ENCODE measurements at places on chromosomes 12 and 14.

DNA sequence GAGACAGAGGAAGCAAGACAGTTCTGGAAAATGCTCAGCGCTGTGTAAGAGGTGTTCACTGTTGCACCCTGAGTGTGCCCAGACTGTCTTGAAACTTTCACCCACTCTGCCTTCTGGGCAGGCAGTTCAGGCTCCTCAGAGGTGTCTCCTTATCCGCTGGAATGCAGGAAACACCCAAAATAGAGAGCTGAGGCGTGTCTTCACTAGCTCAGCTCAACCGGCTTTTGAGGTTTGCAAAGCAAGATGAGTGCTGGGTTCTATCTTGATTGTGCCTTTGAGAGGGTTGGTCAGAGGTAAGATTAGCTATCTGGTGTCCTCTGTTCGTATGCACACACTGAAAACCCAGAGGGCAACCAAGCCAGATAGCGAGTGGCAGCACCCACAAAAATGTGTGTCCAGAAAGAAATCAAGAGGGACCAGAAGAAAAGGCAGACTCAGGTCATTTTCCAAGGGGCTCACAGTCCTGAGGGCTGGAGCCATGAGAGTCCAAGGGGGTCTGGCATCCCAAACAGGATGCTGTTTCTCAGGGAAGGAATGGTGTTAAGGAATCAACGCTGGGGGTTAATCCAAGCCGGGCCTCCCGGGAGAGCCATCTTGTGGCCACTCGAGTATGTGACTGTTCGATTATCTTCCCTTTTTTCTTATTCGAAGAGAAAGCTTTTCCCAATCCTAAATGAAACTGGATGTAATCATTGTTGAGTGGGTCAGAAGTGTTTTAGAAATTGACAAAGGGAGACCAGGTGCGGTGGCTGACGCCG lies 47.1 kb downstream of the TBX3 start:
- DNase-seq = peak; percentile 36

DNA sequence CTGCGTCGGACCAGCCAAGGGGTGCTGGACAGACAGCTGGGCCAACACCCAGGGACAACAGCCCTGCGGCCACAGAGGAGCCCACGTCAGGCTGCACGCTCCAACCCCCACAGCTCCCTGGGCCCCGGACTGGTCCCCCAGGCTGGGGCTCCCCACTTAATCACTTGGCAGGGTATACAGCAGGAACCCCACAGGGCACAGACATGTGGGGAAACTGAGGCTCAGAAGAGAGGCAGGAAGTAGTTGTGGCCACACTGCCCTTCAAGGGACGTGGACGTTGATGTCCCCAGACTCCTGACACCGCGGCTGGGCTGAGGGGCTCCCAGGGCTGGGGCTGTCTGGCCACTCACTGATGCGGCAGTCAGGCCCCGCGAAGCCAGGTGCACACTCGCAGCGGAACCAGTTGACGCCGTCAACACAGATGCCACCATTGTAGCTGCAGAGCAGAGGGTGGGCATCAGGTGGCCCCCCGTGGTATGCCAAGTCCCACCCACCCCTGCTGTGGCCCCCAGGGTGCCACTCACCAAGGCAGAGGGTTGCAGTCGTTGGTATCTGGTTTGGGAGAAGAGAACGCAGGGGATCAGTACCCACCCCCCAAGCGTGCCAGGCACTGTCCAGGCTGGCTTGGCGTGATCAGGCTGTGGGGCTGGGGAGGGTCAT lies 21.5 kb downstream of the JAG2 start:
- DNase-seq = no peak

GRCh38 chr12:18808221-18808620 lies 70.3 kb downstream of the CAPZA3 start:
- no peak for DNase-seq

DNA sequence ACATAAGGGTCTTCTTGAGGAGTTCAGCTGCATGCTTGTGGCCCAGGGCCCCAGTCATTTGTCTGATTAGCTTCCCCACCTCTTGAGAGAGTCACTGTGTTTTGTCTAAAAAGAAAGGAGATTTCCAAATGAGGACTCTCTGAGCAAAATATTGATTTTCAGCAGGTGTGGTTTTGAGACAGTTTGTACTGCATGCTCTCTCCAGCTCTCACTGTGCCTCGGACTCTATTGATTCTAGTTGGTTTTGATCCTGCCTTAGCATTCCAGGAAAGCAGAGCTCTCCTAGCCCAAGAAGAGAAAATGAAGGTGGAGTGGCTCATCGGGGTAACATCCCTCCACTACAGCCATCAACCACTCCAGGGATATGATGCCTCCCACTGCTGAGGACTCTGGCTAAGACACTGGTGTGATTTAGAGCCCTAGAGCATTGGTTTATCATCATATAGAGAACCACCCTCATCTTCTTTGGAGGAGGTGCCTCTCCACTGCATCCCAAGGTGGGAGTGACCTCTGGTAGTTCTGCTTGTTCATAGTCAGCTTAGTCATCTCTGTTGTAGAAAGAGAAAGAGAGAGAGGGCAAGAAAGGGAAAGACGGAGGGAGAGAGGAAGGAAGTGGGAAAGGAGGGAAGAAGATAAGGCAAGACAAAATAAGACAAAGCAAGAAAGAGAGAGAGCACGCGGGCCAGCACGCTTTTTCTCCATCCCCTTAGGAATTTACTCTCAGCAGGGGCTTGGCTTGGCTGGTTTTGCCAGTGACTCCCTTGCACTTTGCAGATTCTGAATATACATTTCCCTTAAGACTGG lies 365.6 kb downstream of the DPF3 start:
- no peak for DNase-seq

DNA sequence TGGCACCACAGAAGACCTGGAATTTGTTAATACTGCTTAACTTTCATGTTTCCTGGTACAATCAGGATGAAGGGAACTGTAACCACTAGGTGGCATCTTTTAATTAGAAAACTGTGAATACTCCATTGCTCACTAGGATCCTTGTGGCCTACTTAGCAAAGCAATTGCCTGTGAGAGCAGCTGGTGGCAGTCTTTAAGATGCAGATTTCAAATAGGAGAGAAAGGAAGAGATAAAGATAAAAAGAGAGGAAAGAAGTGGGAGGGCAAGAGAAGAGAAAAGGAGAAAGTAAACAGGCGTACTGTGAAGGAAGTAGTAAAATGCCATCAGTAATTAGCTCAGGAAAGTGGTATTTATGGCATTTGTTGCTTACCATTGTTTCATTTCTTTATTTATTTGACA lies 114.5 kb downstream of the RAD51B start:
- peak; percentile 78 for DNase-seq

DNA sequence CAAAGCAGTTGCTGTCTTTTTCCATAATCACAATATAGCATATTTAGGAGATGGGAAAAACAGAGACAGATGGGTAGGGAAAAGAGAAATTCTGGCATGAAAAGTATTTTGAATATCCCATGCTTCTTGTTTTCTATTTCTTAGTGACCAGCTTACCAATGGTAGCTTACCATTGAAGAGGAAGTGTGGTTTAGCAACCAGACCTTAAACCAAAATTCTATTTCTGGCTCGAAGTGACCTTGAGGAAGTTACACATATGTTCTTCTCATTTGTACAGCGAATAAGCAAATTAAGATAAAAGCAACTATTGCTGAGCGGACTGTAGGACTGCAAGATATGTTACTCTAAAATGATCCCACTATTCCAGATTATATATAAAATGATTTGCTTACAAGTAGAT lies 82.9 kb downstream of the FGD4 start:
- DNase-seq = no peak

GRCh38 chr12:131089531-131090273 lies 136.0 kb downstream of the ADGRD1 start:
- no peak for DNase-seq

DNA sequence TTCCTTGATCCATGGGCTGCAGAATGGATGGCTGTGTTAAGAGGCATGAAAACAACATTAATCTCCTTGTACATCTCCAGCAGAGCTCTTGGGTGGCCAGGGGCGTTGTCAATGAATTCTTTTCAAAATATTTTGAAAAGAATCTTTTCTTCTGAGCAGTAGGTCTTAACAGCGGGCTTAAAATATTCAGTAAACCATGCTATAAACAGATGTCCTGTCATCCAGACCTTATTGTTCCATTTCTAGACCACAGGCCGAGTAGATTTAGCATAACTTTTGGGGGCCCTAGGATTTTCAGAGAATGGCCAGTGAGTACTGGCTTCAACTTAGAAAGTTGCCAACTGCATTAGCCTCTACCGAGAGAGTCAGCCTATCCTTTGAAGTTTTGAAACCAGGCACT lies 130.2 kb downstream of the RAD51B start:
- DNase-seq = no peak

DNA sequence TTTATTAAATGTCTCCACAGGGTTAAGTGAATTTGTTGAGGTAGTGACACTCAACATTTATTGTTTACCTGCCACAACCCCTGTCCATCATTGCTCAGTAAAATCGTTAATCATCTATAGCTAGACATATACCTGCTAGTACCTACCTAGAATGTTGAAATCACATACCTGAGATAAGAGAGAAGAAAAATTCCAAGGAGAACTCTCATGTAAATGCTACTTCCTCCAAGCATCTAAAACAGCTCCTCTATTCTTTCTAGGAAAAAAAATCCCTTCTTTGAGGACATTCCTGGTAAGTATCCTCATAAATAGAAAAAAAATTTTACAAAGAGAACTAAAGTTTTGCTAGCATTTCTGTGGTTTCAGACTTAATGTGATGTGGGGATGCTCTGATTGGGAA lies 325.1 kb downstream of the DAD1 start:
- DNase-seq = no peak

DNA sequence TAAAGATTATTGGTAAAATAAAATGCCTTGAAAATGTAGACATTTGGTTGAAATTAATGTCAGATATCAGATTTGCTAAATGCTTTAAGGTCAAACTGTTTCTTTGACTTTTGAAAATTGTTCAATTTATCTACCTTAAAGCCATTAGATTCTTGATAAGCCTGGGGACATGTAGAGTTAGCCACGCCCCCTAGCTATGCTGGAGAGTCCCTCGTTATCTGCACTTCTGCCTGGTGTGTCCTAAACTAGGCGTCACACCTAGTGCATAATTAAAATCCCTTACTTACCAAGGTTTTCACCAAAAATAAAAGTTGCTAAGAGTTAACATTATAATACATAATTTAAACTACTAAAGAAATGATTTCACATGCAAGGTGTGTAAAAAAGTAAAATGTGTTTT lies 79.5 kb downstream of the EGLN3 start:
- DNase-seq = no peak

DNA sequence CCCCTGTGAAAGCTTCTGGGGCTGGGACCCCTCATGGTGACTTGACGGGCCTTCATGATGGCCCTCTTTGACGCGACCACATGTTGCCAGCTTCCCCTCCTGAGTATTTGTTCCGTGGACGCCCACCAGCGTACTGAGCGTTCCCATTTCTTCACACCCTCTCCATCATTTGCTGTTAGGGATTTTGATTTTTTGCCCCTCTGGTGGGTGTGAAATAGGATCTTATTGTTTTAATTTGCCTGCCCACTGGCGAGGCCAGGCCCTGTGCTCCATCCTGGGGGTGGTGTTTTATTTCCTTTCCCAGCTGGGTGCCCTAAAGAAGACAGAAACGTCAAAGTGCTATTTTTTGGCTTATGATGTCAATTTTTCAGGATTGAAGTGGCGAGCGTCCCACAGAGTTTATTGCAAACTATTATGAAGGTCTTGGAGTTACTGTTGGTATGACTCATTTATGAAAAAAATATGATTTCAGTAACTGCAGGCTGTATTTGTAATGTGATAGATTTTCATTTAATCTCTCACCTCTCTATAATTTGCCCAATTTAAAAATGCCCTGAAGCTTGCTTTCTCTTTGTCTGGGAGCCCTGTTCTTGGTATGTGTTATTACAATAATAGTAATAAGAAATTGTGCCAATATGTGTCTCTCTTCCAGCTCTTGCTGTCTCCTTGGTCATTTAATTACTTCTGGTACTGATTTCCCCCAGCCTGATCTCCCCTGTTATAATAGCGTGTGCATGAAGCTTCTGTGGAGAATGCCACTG lies 99.6 kb downstream of the SLC25A47 start:
- no peak for DNase-seq

DNA sequence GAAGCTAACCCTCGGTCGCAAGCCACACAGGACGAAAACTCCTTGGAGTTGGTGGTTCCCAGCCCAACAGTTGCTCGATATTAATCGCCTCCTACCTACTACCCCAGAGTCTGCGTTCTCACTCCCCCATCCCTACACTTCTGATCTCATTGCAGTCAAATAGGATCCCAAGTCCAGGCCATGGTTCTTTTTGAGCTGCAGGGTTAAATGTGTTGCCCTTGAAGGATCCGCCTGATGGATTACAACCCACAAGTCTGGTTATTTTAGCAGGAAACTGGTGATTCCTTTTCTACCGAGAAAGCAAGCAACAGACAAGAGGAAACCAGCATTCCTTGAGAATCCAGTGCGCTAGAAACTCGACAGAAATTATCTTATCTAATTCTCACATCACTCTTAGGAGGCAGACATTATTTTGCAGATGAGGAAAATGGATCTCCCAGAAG lies 785 bp upstream of the NIN start:
- no peak for DNase-seq

DNA sequence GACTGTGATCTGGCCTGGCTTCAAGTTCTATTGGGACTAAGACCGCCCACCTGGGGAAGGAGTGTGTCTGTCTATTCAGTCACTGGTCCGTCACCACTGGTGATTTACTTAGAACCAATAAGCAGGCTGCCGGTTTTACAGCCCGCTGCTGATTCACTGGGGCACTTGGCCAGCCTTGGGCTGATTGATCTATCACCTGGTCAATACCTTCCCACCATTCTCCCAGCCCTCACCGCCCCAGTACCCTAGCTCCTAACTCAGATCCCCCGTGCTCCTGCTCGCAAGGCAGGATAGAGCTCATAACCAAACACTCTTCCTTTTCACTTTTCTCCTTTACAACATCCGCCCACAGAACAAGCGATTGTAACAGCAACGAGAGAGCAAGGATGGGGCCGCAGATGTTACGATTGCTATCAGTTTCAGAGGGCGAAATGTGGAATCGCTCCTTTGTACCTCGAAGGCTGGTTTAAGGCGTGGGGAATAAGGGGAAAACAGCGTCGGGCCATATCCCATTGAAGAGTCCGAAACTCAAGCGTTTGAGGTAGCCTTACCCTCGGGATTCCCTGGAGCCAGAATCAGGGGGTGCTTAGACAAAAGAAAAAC lies 672 bp downstream of the RDH11 start:
- DNase-seq = peak; percentile 47

DNA sequence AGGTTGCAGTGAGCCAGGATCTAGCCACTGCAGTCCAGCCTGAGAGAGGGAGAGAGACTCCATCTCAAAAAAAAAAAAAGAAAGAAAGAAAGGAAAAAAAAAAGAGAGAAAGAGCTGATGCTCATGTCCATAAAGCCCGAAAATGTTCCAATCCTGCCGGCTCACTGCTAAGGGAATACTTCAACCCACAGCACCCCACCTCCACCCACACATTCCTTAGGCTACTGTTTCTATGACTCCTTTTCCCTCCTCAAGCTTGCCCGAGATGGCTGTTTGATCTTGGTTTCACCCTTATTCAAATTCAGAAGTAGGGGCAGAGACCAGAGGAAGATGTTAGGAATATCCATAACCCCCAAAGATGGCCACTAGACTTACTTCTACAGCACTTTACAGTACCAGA lies 59.5 kb upstream of the RASSF3 start:
- DNase-seq = no peak
